HTR-8/SVneo (cell line): ENCODE measurements at places on chromosomes 2 and 18.

GRCh38 chr2:76000425-76000824 is 289.7 kb upstream of the GCFC2 start:
- DNase-seq = no peak

DNA sequence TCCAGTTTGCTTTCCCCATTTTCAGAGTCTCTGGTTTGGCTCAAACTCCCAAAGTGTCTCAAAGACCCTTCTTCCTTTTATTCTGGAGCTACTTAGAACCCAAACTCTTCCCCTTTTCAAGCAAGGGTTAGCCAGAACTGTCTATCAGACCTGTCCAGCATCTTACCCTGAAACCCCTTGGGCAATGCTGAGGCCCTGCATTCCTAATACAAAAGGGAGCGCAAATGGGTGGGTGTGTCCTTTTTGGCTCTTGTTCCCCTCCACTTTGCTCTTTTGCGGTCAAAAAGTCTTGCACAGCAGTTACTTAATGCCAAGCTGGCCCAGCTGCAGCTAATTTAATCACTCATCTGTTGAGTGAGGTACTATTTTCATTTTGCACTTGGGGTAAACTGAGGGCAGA is 231.2 kb upstream of the FOSL2 start:
- DNase-seq = no peak

GRCh38 chr18:48898521-48898920 is 52.2 kb downstream of the SMAD7 start:
- no peak for DNase-seq

DNA sequence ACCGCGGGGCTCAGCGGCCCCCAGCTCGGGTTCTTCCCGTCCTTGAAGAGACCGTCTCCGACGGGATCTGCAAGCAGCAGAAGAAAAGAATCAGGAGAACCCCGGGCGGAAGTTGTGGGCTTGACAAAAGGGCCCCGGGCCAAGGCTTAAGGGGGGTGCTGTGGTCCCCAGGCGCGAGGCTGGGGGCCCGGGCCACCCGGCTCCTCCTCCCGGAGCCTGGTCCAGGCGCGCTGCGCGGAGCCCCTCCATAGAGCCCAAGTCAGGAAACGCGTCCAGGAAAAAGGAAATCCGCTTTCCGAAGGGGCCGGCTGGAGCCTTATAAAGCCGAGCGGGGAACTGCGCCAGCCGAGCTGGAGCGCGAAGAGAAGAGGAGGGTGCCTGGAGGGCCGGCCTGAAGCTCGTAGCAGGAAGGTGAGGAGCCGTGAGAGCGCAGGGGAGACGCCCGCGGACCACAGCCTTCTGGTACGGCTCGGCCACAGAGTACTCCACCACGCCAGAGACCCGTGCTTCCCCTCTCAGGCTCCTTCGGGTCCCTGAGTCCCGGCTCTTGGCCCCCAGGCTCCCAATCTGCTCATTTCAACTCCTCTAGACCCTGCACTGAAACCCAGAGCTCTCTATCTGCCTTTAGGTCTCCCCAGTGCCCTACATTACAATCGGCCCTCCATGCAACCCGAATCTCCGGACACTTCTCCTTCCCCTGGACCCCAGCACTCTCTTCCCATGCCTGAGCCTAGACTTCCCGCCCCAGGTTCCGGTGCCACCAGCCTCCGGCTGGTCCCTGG is 554 bp downstream of the FEV start:
- DNase-seq = no peak

DNA sequence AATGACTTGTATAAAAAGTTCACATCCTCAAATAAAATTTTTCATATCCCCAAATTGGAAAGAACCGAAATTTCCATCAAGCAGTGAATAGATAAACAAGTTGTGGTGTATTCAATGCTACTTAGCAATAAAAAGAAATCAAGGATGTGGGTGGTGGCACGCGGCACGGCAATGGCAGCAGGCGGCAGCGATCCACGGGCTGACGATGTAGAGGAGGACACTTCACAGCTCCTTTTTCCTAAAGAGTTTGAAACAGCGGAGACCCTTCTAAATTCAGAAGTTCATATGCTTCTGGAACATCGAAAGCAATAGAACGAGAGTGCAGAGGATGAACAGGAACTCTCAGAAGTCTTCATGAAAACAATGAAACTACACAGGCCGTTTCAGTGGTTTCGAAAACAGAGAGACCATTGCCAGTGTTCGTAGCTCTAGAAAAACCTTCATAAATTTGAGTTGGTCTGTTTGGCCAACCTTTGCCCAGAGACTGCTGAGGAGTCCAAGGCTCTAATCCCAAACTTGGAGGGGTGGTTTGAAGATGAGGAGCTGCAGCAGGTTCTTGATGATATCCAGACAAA is 9.8 kb upstream of the IL36A start:
- no peak for DNase-seq

- no peak for DNase-seq
Observed at GRCh38 chr2:69685321-69686048, 41.9 kb upstream of the AAK1 start.

GRCh38 chr2:47193607-47194006 is 38.5 kb upstream of the STPG4 start:
- no peak for DNase-seq

GRCh38 chr2:206836722-206837121 is 71.3 kb downstream of the FASTKD2 start:
- no peak for DNase-seq

GRCh38 chr2:8882094-8882493 is 44.7 kb upstream of the KIDINS220 start:
- DNase-seq = peak; percentile 18

DNA sequence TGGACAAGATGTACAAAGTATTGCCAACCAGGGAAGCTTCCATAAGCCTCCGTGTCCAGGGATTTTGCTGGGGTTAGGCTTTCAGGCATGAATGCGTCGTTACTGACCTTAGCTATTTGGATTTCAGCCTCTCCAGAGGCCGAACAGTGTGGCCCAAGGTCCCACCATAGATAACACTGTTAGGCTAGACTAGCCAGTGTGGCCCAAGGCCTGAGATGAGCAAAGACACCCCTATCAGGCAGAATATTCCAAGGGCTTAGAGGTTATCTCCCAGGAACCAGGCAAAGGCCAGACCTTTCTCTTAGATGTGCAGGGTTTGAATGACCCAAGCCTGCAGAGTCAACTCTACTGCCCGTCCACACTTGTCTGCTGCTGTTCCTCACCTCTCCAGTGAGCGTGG is 131.7 kb upstream of the NDUFV2 start:
- no peak for DNase-seq

- no peak for DNase-seq
Observed at GRCh38 chr2:16546128-16546754, 119.4 kb downstream of the CYRIA start.

- DNase-seq = no peak
Observed at GRCh38 chr2:129492548-129492947, 486.9 kb upstream of the RAB6C start.

GRCh38 chr2:180062178-180062577 is 55.1 kb upstream of the CWC22 start:
- DNase-seq = no peak

- DNase-seq = no peak
Observed at GRCh38 chr2:42768706-42769256, 4.8 kb upstream of the OXER1 start.

- peak; percentile 72 for DNase-seq
Observed at GRCh38 chr18:9708057-9708433, at the start of gene RAB31. Gene RAB31 (plus strand): TSS chr18:9708301. CDS start chr18:9708406, 105 bp downstream.

DNA sequence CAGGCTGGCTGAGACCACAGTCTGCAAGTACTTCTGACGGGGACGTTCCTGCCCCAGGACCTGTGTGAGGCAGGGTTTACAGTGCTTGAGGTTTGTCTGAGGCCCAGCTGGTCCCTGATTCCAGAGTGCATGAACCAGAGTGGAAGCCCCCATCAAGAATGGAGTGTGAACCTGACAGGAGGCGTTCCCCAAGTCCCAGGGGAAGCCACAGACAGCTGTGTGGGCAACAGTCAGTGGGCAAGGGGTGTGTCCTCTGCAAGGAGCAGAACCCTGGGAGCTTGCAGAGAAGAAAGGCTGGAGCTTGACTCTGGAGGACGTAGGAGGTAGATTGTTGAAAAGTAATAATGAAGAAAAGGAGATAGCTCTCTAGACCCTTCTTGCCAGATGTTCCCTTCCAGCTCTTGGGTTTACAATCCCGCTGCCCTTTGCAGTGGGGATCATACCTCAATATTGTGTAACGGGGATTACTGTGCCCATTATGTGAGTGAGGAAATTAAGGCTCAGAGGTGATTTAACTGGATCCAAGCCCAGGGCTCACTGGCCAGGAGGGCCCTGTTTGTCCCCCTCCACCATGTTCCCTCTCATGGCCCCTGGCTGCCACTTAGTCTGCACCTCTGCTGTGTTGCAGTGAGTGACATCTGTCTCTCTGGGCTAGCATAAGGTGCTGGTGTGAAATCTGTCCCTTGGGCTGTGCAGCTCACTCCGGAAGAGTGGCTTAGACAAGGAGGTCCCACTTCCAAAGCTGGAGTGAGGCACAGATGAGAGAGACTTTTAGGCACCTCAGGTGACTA is 6.2 kb downstream of the DBI start:
- DNase-seq = no peak

DNA sequence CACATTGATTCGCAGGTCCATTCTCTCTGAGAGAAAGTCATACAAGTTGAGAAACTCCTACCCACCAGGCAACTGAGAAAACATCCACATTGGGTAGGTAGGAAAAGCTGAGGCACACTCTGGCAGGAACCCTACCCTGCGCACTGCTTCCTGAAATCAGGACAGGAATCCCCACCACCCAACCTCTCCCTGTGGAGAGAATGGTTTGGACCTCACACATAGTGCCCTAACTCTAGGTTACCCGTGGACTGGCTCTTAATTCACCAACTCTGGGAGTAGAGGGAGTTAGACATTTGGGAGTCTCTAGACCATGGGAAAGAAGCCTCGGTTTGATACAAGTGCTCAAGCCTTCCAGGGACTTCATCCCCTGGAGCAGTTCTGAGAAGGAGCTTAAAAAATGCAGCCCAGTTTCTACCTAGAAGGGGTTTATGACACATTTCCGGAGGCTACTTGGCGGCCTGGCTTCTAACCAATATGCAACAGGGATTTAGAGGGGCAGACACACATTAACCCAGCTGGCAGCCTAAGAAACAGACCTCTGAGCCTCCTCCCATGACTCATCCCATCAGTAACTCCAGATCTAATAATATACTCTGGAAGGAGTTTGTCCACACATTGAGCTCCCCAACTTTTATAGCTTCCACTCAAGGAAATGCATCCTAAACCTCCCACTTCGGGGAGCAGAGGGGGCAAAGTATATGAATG is 136.7 kb downstream of the EML6 start:
- DNase-seq = peak; percentile 88

DNA sequence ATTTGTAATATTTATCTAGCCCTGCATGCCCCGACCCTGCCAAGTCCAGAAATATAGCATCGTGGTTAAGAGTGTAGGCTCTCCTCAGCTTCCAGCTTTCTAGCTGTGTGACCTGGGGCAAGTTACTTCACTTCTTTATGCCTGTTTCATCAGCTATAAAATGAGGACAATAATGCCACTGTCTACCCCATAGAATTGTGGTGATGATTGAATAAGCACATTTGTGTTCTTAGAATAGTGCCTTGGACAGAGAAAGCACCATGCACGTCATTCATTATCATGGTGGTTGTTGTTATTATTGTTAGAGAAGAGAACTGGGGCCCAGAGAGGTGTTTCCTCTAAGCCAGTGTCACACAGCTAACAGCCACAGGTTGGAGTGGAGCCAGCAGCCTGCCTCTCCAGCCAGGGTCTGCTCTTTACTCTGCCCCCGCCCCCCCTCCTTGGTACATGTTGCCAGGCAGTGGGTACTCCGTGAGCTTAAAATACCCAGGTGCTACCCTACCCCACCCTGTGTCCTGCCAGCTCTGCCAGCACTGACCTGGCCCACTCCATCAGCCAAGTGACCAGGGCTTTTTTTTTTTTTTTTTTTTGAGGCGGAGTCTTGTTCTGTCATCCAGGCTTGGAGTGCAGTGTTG is 202.1 kb downstream of the CTIF start:
- DNase-seq = no peak

GRCh38 chr18:34493566-34494358 is 216.3 kb upstream of the DTNA start:
- DNase-seq = no peak

- DNase-seq = no peak
Observed at GRCh38 chr18:45384962-45385315, 230.3 kb upstream of the SLC14A2 start.

DNA sequence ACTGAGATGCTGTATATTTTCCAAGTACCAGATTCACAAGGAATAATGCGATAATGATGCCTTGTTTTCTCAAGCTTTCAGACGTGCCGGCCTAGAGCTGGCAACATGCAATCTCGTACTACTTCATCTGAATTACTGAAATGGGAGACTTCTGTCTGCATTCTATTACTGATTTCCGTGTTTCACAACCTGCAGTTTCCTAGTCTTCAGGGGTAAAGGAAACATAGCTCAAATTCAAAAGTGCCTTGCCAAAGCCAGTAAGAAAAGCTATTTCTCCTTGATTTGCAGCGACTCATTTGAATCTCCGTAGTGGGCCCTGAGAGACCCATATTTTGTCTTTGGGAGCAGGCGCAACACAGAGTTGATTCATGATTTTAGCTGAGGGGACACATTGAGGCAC is 289.0 kb downstream of the CNTNAP5 start:
- no peak for DNase-seq

GRCh38 chr2:30306522-30306921 is 75.2 kb downstream of the LBH start:
- no peak for DNase-seq

DNA sequence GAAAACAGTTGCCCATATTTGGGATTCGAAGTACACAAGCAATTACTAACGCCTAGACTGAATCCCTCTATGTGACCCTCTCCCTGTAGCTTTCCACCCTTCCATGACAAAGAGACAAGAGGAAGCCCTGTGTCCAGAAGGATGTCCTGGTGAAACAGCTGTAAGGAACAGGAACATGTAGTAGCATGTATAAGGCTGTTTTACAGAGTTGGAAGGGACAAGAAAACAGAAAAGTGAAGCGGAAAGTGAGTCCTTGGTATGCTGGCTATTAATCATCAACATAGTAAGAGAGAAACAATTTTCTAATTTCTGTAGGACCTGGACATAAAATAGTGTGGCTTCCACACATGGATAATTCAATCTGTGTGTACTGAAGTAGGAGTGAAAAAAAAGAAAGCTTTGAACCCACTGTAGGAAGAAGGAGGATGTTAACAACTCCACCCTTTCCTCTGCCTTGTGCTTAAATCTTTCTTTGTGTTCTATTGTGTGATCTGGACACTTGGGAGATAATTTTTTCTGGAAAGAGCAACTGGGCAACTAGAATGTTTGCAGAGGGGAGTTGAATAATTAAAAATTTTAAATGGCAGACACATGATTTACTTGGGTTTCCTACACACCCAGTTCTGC is 162.3 kb upstream of the ZSWIM2 start:
- no peak for DNase-seq

- no peak for DNase-seq
Observed at GRCh38 chr2:28702415-28702861, 49.2 kb upstream of the PPP1CB start.

- no peak for DNase-seq
Observed at GRCh38 chr2:59741840-59742239, 811.6 kb downstream of the BCL11A start.

- DNase-seq = no peak
Observed at GRCh38 chr2:153222231-153223165, 256.1 kb downstream of the RPRM start.

GRCh38 chr2:6443061-6443823 is 422.5 kb downstream of the CMPK2 start:
- no peak for DNase-seq
